ENCODE measurements at places on chromosomes 7 and 10.

- no peak for DNase-seq
Measured at GRCh38 chr10:100970914-100971811, 1.9 kb downstream of the SEMA4G start.

DNA sequence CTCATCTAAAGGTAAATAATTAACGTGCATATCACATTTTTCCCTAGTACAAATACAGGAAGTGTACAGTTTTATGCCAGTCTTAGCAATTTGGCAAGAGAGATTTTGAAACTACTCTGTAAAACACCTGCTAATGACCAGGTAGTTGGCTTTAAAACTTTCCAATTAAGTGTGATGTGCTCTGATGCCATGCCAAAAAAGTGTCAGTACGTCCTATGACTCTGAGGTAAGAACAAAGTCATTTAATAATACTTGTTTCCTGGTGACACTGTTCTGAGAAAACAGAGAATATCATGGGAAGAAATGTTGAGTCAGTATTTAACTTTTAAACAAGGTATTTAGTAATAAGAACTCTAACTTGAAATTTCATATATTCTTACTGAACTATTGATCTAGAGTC lies 9.6 kb downstream of the PDZD8 start:
- no peak for DNase-seq

DNA sequence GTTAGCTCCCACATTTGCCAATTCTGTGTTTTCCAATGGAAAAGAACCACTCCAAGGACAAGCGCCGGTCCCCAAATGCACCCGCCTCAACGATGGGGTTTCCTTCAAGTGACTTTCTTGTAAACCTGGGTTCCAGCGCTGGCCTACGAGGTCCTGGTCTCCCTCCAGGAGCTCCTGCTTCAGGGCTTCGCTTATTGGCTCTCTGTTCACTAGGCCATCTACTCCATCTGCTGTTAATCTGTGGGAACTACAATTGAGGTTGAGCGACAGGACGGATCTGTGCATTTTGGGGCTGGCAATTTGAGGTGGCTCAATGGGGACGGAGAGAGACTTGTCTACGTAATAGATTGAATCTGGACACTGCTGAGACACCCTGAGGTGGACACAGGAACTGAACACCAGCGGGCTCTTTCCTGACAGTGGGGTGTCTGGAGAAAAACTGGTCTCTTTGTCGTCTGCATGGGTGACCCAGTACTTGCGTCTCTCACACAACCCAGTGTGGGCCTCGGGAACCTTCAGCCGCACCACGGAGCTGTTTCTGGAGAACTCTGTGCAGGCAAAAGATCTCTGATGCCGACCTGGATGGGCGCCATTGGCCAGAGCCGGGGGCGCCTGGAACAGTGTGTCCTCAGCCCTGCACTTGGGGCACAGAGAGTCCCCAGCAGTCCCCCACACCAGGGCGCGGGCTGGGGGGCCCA lies 115.9 kb upstream of the ADAM12 start:
- no peak for DNase-seq

- no peak for DNase-seq
Measured at GRCh38 chr7:131097662-131098376, 229.9 kb upstream of the MKLN1 start.

- no peak for DNase-seq
Measured at GRCh38 chr10:24425151-24425550, 216.2 kb downstream of the KIAA1217 start.

DNA sequence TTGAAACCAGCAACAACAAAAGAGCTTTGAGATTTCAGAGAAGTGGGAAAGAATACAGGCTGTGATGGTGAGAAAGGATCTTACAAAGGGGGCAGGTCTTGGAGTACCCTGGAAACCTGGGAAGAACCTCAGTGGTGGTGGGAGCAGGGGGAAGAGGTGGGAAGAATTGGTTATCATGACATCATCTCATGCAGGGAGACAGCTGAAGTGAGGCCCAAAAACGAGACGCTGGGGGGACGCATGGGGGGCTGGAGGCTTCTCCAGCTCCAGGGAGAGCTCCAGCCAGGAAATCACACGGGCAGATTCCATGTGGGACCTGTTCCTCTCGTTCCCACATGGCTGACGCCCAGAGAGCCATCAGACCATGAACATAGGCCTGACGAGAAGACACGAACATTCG lies 177.3 kb upstream of the RNF32 start:
- no peak for DNase-seq

DNA sequence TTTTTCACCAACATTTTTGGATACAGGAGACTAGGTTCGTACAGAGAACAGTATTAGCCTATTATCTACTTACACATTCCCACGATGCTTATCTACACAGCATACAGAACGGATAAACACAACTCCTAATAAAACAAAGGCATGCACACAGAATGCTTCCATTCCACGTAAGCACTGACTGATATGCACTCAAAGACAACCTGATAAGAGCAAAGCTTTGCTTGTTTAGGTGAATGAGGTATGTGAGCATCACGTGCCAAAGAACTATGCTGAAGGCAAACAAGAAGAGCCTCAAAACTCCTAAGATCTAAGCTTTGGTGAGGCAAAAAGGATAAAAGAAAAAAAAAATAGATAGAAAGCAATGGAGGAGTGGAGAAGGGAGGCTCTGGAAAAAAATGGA lies 413.5 kb upstream of the LRRN3 start:
- no peak for DNase-seq
